ENCODE measurements at places on chromosomes 7 and 10.
A peak's percentile ranks its signal among the peaks of the same experiment; 100 is the strongest.

GRCh38 chr7:151083071-151083823, at the start of gene TMUB1:
TMUB1 (minus strand) TSS chr7:151083493; CDS start chr7:151082563, 930 bp downstream.
- DNase-seq: peak; percentile 76

GRCh38 chr10:27844223-27844622, 98.6 kb upstream of the MKX start:
- no peak for DNase-seq

DNA sequence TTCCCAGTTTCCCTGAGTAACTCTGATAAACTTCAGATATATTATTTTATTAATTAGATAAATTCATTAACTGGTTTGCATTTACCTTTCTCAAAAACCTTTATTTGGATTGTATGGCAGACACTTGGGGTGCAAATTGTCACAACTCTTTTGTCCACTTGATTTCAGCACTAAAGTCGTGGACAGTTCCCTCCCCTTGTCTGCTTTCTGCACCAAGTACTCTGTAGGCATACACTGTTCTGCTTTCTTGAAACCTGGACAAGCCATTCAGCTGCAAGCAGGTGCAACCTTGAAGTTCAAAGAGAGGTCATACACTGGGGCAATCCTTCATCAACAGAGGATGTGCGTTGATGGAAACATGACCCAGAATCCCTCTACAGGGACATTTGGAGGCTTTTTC, 162.9 kb downstream of the ARL5B start:
- DNase-seq: no peak

DNA sequence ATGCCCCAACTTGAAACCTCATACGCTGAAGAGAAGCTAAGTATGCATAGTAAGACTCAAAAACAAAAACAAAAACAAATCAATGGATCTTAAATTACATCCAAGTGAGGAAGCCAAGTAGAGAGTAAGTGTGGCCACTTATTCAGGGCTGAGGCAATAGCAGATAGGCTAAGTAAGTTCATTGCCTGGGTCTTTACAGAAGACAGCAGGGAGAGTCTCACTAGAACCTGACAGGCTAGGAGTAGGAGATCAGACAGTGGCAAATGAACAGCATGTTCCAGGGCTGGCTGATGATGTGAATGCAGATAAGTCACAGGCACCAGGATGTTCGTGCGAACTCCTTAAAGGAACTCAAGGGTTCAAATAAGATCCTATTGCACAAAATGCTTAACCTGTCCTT, 568.6 kb downstream of the KCNMA1 start:
- no peak for DNase-seq

DNA sequence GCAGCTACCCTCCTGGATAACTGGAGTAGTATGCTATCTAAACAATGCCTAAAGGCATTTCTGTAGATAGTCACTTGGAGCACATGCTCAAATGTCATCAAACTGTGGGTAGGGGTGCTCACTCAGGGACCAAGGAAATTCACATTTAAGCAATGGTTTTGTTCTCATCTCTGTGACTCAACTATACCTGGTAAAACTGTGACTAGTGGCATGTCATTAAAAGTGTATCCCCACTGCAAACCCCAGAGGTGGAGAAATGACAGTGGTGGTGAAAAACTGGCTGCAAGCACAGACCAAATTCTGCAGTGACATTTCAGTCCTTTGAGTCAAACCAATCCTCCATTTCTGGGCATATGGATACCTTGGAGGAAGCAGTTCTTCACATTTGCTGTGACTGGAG, 134.2 kb upstream of the EFCAB10 start:
- DNase-seq: no peak

DNA sequence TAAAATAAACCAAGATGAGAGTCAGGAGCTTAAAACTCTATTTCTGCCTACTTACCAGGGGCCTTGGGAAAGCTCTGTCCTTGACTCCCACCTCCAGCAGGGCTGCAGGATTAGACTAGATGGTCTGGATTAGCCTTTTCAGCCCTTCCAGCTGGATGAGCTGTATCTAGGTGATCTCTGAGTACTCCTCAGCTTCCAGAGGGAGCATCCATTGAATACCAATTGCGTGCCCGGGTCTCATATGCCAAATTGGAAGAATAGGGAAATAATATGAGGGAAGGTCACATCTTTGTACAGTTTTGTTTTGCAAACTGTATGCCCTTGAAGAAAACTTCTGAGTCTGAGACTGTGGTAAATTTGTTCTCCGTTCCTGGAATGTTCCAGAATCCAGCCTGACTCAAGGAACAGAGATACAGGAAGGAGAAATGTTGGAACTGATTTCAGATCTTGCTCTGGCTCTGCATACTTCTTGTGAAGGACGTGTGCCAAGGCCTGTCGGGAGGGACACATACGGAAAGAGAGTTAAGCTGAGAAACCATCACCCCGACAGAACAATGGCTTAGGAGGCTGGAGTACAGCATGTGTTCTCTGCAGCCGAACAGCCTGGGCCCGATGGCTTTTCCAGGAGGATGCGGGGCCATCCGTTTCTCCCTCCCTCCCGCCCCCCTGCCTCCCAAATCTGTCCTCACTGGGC, 44.9 kb downstream of the MINDY4 start:
- no peak for DNase-seq

GRCh38 chr7:12929476-12930140, 242.2 kb downstream of the ARL4A start:
- no peak for DNase-seq

DNA sequence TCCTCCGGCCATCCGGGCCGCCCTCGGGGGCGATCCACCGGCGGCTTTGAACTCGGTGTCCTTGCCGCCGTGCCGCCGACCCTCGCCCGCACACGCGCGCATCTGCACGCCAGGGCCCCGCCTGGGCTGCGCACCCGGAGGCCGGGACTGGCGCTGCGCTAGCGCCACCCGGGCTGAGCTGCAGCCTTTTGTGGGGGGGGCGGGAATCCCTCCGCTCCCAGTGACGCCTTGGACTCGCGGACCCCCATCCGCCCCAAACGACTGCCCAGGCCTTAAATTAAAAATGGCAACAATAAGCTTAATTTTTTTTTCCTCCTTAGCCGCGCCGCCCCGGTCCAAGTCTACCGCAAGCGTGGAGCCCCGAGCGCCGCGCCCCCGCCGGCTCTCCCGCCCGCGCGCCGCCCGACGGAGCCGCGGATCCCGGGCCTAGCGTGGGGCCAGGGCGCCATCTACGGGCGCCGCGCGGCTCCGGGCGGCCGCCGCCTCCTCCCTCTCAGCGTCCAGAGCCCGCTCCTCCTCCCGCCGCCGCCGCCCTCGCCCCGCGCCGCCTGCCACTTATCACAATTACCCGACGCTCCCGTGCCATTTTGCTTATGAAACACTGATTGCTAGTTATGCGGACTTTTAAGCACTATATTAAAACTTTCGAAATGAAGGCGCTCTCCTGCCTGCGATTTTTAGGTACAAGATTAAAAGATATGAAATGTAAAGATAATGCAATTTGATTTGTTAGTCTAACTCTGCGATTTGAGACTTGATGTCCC, 7.5 kb upstream of the EBF3 start:
- peak; percentile 47 for DNase-seq

- DNase-seq: no peak
Measured at GRCh38 chr7:141974831-141975230, 1.3 kb upstream of the TAS2R38 start.

DNA sequence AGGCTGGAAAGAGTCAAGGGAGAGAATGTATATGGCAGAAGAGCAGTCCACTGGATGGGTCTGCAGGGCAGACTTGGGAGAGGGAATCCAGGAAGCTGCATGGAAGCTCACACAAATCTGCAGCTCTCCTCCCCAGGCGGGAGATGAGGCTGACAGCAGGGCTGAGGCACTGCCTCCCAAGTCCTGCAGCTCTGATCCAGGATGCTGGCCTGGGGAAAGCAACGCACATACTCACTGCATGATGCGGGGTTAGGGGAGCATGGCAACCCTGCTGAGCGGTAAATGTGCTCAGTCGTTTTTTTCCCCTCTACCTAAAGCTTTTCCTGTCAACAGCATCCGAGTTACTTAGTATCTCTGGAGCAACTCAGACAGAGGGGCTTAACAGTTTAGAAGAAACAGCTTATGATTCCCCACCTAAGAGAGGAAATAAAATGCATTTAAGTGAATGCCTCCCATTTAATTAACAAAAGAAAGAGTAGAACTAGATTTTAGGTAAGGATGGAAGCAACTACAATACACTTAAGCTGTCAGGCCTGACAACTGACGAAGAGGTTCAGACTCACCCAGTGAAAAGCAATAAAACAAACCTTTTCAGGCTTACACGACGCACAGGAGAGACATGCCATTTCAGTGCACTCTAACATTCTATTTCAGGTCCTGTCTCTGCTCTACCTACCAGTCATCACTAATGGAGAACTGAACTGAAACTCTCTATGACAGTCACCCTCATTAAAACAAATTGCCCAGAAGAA, 37.0 kb downstream of the CHCHD3 start:
- no peak for DNase-seq

DNA sequence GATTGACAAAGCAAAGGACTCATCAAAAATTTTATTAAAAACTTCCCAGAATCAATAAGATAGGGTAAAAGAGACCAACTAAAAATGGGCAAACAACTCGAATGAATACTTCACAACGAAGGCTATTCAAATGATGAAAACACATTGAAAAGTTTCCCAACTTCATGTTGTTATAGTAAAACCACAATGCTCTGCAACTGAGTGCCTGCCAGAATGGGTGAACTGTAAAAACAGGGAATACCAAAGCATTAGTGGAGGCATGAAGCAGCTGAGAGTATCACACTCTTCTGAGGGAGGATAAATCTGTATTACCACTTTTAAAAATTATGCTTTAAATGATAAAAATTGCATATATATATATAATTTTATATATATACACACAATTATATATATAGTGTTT, 1214.7 kb downstream of the SORCS3 start:
- no peak for DNase-seq

- DNase-seq: no peak
Measured at GRCh38 chr10:71334221-71334791, 15.2 kb downstream of the SLC29A3 start.

DNA sequence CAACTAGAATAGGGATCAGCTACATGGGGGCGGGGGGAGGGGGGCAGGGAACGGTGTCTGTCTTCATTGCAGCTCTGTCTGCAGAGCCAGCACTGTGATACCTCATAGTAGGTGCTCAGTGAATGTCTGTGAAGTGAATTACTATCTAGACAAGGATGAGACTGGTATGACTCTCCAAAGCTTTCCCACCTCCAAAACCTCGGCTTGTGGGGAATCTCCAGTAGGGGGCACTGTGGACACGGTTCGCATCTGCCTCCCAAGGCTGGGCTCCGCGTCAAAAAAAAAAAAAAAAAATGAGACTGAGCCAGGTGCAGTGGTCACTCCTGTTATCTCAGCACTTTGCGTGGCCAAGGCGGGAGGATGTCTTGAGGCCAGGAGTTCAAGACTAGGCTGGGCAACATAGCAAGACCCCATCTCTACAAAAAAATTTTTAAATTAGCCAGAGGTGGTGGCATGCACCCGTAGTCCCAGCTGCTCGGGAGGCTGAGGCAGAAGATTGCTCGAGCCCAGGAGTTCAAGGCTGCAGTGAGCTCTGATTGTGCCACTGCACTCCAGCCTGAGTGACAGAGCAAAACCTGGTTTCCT, 9.6 kb downstream of the TRIM56 start:
- DNase-seq: no peak

GRCh38 chr10:129470103-129470851, 3.2 kb downstream of the MGMT start:
- DNase-seq: no peak

- no peak for DNase-seq
Measured at GRCh38 chr7:100967292-100967863, 2.0 kb upstream of the MUC12 start.

DNA sequence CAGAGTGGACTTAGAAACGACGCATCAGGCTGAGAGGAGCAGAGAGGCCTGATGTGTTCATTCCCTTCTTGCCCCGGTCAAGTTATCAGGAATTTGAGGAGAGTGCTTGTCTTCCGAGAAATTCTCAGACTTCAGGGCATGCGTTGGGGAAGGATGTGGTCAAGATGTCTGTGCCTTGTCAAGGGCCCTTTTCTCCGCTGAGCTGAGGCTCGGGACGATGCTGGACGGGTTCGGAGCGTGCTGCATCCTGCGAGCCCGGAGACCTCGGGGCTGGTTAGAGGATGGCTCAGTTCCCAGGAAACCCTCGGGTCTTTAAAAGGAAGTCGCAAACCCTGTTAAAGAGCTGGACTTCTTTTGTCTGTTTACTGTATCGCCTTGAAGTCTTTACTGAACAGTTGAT, 325.4 kb downstream of the ADARB2 start:
- no peak for DNase-seq

DNA sequence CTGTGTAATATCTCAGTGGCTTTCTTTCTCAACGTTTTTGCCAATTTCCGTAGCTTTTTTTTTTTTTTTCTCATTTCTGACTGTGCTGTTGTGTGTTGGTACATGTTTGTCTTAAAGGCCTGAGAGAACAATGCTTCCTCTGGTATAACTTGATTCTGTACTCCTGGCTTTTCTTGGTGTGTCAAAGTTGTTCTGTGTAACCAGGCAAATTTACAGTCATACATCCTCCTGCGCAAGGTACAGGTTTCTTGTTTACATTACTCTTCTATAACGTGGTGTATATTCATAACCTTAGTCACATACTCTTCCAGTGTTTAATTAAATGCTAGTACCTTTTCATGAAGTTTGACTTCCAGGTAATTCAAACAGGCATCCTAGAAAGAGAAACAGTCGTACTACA, 8.3 kb upstream of the ARHGAP12 start:
- DNase-seq: no peak

DNA sequence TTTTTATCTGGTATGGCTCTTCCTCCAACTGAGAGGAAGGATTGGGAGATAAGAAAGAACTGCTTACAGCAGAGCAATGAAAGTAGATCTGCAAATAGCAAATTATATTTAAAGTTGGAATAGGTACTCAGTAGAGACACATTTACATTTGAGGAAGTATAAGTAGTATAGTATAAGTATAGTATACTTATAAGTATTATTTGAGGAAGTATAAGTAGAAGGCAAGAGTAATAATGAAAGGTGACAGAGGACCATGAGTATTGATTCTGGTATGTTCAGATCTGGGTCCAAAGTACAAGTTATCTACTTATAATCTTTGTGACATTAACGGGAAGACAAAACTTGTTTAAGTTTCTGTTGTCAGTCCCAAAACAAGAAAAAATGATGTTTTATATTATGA, 527.6 kb upstream of the SORCS1 start:
- no peak for DNase-seq

DNA sequence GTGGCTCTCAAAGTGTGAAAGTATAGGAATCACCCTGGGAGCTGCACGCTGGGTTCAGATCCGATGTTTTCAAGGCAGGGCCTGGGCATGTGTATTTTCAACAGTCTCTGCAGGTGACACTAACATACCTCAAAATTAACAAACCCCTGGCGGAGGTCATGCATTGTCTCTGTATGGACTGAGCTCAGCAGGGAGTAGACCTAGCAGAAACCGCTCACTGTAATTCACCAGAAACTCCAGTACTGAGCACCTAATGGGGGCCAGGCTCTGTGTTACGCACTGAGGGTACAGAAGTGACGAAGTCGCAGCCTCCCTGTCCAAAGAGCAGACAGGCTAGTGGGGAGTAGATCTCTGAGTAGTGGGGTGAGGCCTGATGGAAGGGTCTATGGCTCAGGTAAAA, 5.6 kb downstream of the STRA8 start:
- no peak for DNase-seq
